ENCODE measurements at places on chromosomes 12 and 14.

GRCh38 chr14:81222691-81223090 is 1.9 kb upstream of the GTF2A1 start:
- DNase-seq, result no peak

DNA sequence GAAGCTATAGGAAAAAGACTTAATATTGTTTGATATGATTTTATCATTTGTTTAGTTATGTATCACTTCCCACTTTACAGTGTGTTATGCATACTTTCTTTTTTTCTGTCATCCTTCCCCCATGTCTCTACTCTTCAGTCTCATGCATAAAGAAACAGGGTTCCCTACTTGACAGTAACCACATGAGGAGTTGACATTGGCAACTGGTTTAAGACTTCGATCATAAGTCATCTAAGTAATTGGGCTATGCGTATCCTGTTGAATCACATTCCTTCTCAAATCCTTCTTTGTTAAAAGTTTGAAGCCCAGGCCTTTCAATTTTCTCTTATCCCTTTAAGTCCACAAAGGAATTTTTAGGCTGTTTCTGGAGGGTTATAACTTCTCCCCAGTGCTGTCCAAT is 358.7 kb downstream of the RAD51B start:
- no peak for DNase-seq

- peak; percentile 64 for DNase-seq
These were observed 391.3 kb upstream of the FOXG1 start for GRCh38 chr14:28375295-28375694.

GRCh38 chr12:25459541-25459951 is 93.5 kb downstream of the LMNTD1 start:
- no peak for DNase-seq

DNA sequence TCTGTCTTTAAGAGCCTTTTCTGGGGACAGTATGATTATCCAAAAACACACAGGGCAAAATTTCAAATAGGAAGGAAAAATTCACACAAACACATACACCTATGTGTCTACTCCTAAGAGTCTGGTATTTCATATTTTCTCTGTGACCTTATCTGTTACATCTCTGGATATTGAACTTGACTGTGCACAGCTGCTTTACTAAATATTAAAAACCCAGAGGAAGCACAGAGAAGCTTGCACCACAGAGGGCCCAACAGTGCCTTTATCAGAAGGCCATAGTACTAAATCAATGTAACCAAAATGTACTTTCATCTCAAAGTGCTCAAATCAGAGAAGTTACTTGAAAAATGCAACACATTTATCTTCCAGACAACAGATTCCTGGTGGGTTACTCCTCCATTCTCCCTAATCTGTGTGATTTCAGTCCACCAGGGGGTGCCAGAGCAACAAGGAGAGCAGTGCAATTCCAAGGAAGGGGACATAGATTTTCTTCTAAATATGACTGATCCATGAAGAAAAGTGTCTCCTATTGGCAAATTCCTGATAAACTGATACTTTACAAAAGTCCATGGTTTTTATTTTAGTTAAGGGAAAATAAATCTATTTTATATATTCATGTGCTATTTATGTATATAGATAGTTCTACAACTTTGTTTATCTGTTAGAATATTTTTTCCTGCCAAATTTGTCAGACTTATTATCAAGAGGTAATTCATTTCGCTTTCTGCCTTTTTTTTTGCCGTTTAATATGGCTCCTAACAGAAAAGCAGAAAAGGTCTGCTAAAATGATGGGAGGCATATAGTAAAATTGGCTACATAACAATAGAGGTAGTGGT is 617.6 kb downstream of the LRFN5 start:
- DNase-seq, result peak; percentile 67

All from epithelial cell of esophagus (primary cell).